ENCODE measurements at places on chromosomes 2 and 18.

GRCh38 chr2:212282671-212283261, 255.8 kb downstream of the ERBB4 start:
- no peak for DNase-seq

- DNase-seq = no peak
These were observed 176.6 kb downstream of the EN1 start for GRCh38 chr2:118670838-118671237.

DNA sequence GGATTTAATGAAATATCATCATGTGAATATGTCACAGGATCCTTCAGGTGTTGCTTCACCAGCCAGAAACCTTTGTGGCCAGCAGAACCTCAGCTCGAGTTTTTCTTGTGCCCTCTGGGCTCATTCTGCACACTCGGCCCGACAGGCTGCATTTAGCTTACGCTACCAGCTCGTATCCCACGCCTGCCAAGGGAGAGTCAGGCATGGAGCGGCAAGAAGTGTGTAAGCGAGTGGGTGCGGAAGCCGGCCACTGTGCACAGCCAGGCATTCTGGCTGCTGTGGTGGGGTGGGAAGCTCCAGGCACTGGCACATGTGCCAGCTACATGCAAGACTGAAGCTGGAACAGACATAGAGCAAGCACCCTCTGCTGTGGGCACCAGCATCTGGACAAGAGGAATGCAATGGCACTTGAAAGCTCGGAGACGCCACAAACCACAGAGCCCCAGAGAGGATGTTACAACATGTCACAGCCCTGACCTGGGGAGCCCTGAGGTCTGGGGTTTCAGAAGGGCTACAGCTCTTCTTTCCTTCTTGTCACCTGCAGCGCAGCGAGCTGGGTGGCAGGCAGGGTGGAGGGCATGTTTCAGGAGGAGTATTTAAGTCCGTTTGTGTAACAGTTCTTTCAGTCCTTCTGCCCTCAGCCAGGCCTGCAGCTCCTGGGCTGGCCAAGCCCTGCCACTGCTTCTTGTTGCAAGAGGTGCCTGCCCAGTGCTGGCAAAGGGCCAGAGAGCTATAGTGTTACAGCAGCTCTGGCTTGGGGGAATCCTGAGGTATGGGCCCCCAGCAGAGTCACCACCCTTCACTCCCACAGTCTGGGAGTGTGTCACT, 257.3 kb upstream of the HNMT start:
- DNase-seq = no peak

DNA sequence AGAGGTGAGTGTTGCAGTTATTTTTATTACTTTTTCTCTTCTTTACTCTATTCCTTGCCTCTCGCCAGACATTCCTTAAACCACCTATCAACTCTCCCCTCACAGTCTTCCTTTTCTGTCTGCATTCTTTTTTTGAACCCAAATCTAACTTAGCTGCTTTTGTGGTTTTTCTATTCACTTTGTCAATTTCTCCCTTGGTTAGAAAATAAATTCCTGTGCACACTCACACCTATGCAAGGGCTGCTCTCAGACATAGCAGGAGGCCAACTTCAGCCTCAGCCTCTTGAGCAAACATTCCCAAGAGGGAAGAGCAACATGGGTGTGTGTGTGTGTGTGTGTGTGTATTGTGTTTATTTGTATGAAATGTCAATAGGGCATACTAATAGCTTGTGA, 808.6 kb downstream of the RNF144A start:
- no peak for DNase-seq

GRCh38 chr18:61738042-61738441, 154.8 kb downstream of the RNF152 start:
- DNase-seq = no peak

DNA sequence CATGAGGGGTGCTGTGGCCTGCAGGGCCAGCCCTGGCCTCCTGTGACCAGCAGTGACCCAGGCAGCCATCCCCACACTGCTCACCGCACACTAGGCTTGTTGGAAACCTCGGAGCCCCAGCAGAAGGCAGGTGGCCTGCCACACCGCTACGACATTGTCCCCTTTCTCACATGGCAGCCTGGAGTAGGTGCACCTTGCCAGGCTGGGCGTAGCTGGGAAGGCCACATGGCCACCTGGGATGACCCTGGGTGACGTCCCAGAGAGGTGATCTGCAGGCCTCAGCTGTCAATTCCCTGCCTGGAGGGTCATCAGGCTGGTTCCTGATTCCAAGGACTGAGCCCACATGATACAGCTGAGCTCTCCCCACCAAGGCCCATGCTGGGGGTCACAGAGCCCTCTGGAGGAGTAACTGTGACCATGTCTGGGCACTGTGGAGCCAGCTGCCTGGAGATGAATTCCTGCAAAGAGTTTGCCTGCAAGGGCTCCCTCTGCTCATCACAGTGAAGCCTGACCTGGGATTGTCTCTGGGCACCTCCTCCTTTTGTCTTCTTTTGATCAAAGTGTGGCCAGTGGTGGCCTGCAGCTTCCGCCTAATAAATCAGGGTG, 119.6 kb upstream of the OTOS start:
- DNase-seq = no peak

DNA sequence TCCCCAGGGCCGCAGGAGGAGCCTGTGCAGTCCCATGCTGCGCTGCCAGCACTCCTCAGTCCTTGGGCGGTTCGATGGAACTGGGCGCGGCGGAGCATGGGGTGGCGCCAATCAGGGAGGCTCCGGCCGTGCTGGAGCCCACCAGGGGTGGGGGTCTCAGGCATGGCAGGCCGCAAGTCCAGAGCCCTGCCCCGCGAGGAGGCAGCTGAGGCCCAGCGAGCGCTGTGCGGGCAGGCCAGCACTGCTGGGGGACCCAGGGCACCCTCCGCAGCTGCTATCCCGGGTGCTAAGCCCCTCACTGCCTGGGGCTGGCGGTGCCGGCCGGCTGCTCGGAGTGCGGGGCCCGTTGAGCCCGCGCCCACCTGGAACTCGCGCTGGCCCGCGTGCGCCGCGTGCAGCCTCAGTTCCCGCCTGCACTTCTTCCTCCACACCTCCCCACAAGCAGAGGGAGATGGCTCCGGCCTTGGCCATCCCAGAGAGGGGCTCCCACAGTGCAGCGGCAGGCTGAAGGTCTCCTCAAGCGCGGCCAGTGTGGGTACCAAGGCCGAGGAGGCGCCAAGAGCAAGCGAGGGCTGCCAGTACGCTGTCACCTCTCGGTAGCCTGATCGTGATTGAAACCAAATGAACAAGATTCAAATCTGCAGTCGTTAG, 22.8 kb upstream of the GALM start:
- DNase-seq = no peak

GRCh38 chr2:195579776-195580555, 77.1 kb upstream of the SLC39A10 start:
- no peak for DNase-seq

DNA sequence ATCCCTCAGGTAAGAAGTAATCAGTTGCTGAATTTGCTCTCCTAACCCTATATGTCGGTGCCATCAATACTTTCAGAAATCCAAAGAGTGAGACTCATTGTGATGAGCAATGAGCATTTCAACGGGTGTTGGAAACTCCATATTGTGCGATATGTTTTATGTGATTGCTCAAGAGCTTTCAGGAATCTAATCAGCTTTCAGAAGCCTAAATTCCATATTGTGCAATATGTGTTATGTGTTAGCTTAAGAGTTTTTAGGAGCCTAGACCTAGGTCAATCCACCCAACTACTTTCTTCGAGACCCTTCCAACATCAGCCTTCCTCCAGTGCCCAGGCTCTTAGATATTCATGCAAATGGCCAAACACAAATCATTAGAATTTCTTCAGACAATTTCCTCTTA, 277.3 kb downstream of the DSC3 start:
- no peak for DNase-seq

GRCh38 chr2:238803996-238804870, 43.7 kb upstream of the TWIST2 start:
- DNase-seq = no peak

GRCh38 chr18:59139291-59139614, 431 bp upstream of the SEC11C start:
- peak; percentile 85 for DNase-seq

- no peak for DNase-seq
These were observed 10.2 kb downstream of the RNASEH1 start for GRCh38 chr2:3547915-3548314.

GRCh38 chr2:146777181-146777580, 1067.6 kb upstream of the ACVR2A start:
- no peak for DNase-seq

DNA sequence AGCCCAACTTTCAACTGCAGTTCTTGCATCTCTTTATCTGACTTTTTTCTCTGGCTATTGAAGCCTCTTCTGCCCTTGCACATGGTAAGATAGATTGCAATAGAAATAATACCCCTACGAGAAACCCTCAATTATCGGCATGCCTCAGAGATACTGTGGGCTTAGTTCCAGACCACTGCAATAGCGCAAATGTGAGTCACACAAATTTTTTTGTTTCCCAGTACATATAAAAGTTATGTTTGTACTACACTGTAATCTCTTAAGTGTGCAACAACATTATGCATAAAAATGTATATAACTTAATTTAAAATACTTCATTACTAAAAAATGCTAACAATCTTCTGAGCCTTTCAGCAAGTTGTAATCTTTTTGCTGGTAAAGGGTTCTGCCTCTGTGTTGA, 124.7 kb downstream of the PDE1A start:
- DNase-seq = no peak

- DNase-seq = no peak
These were observed 124.0 kb upstream of the CDC42EP3 start for GRCh38 chr2:37795456-37795855.

DNA sequence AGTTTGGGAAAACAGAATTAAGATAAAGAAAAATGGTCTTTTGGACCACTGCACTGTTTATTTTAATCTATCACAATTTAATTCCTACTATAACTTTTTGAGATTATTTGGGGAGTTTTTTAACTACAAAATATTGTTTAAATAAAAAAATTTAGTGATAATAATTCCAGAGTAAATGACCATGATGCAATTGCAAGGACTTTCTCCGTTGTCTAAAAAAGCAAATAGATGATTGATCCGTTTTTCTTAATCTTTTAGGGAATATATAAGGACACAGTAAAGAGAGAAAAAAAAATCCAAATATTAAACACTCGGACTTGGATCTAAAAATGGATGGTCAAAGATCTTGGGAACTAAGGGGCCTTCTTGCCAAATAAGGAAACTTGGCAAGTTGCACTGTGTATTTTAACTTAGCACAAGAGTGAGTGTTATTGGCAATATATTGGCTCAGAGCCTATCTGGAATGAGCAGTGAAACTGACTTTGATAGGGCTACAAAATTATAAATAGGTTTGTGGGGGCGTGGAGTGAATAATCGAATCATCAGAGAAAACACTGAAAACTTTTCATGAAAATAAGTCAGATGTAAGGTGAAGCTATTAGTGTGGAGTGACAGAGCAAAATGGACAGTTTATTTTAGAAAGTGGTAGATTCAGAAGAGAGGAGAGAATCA, 2.0 kb downstream of the MAP3K20 start:
- no peak for DNase-seq

- DNase-seq = no peak
These were observed 124.0 kb downstream of the GATA6 start for GRCh38 chr18:22293417-22293816.

DNA sequence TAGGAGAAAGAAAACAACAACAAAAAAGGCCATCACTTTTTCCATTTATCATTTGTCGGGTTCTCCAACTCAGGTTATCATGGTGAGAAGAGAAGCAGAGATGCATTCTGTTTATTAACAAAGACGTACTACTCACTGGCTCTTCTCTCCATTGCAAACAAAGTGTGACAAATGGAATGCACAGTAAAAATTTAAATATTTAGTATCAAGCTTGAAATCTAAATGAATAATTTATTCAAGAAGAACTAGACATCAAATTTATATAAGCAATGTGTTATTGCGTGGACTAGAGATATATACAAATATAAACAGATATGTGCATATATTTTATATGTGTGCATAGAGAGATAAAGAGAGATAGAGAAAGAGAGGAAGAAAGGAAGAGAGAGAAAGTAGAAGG, 236.5 kb downstream of the DSEL start:
- DNase-seq = no peak

GRCh38 chr2:119659601-119660342, 19.2 kb upstream of the TMEM177 start:
- DNase-seq = no peak

GRCh38 chr18:78587096-78587495, 392.5 kb upstream of the SALL3 start:
- no peak for DNase-seq

- DNase-seq = no peak
These were observed 71.3 kb upstream of the PID1 start for GRCh38 chr2:229342376-229342775.

GRCh38 chr18:23809415-23809814, 120.2 kb downstream of the LAMA3 start:
- no peak for DNase-seq

DNA sequence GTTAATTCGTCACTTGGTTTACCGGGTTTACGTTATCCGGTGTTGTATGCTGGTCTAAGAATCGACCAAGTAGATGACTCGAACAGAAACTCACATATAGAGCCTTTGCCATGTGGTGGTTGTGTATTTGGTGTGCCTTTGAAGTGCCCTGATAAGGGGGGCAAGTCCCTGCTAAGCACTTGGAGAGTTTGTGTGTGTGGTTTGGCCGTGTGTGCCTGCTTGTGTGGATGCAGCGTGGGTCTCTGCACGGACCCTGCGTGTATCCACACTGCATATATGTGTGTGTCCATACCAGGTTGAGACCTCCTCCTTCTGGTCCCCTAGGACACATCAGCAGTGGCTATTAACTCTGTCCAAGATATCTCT, 2.4 kb upstream of the CELF4 start:
- DNase-seq = no peak

DNA sequence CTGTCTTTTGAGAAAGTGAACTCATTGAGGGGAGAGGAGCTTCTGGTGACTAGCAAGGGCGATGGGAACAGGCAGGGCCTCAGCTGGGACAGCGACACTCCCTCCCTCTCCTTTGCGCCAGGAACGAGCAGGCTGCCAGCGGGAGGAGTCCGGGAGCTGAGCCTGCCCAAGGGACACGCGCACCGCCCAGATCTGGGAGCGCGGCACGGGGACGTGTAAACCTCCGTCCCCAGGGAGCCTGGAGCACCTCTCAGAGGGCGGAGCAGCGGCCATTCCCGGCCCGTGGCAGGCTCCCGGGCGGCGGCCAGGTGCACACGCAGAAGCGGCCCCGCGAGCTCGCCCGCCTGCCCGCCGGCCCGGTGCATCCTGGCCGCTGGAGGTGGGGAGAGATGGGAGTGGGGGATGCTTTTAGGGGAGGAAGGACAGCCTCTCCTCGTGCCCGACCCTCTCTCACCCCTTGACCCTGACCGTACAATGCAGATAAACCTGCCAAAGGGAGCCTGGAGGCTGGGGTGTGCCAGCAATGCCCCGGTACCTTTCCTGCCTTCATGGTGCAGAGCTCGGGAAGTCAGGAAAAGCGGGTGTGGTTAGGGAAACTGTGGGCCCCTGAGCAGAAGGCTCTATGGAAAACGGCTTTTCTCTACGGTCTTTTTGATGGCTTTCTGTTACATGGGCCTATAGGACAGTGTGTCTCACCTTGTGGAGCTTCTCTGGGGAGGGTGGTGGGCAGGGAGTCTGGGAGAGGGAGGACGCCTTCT, 2.2 kb downstream of the AQP4 start:
- no peak for DNase-seq

GRCh38 chr2:164754157-164755093, 87.2 kb downstream of the COBLL1 start:
- no peak for DNase-seq

Data from stimulated activated CD8-positive, alpha-beta memory T cell treated with anti-CD3 and anti-CD28 coated beads, Interleukin-7, amount 100 ng/mL, for 48 hours (primary cell).